GM13977 (cell line): ENCODE measurements at places on chromosomes 5 and 9.

- no peak for DNase-seq
These were observed 1.0 kb downstream of the LRRC8A start for GRCh38 chr9:128882677-128883603.

GRCh38 chr9:27431543-27432147, 92.4 kb upstream of the IFNK start:
- DNase-seq = no peak

GRCh38 chr5:321230-321725, at the start of gene AHRR:
Gene AHRR (plus strand): TSS chr5:321714. CDS start chr5:343903, 22,189 bp downstream.
- DNase-seq = peak; percentile 92

- no peak for DNase-seq
These were observed 11.7 kb downstream of the SPIN1 start for GRCh38 chr9:88399966-88400365.

- no peak for DNase-seq
These were observed 49.4 kb downstream of the ABHD17B start for GRCh38 chr9:71861618-71862017.
